ENCODE measurements at places on chromosomes 2 and 18.

DNA sequence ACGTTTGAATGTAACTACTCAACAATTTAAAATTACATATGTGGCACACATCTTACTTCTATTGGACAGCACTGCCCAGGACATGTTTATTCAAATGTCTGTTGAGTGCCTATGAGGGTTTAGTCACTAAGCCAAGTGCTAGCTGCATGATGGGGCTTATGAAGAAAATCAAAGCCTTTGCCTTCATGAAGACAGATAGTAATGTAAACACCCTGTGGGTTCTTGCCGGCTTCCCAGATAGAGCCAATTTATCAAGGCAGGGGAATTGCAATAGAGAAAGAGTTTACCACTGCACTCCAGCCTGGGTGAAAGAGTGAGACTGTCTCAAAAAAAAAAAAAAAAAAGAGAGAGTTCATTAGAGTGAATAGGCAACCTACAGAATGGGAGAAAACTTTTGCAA, 43.7 kb upstream of the NEB start:
- no peak for DNase-seq

GRCh38 chr2:68214381-68214780, 38.0 kb downstream of the PPP3R1 start:
- DNase-seq, result no peak

DNA sequence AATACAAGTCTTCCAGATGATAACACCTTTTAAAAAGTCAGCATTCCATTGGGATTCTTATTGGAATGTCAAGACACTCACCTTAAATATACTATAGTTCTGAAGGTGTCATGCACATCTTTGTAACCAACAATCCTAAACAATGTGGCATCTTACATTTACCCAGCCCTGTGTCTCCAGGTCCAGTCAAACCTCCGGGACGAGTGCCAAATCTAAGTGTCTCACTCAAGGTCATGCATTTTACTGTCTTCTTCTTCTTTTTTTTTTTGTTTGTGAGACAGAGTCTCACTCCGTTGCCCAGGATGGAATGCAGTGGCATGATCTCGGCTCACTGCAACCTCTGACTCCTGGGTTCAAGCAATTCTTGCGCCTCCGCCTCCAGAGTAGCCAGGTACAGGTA, 206.9 kb upstream of the FAM98A start:
- no peak for DNase-seq

GRCh38 chr2:127233710-127234109, 13.6 kb upstream of the CYP27C1 start:
- no peak for DNase-seq

GRCh38 chr2:9167718-9168657, 38.6 kb upstream of the ASAP2 start:
- DNase-seq, result no peak

Data from left hindlimb (tissue), 1 donor.